ENCODE measurements at places on chromosomes 1 and 21.

DNA sequence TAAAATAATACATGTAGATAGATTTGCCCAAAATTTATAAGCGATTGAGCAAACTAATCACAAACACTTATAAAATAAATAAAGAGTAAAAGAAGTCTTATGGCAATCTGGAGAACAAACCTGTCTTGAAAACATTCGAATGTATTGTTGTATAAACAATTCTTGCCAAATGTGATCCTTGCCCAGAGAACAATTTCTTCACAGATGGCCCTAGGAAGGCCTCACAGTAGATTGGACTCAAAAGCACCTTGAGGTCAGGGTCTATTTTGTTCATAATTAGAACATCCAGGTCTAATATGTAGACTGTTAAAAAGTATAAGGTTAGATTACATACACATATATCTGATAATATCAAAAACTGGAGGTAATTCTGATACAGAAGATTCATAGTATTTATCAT, 202.4 kb downstream of the KCNT2 start:
- H3K4me1 ChIP-seq: no peaks in the 10 kb centered on the region
- H3K27ac ChIP-seq: no peak overlapping the region
- no peak for DNase-seq
- no peaks in the 10 kb centered on the region for H3K36me3 ChIP-seq
- H3K4me3 ChIP-seq: no peak overlapping the region

- no peak overlapping the region for H3K4me3 ChIP-seq
- DNase-seq: no peak
- H3K27ac ChIP-seq: no peak overlapping the region
These were observed 18.4 kb upstream of the RPL11 start for GRCh38 chr1:23673086-23673813.

GRCh38 chr1:119485201-119485600, 21.8 kb upstream of the HSD3B1 start:
- H3K27me3 ChIP-seq: no peaks in the 10 kb centered on the region
- no peak for DNase-seq
- no peaks in the 10 kb centered on the region for H3K4me1 ChIP-seq
- no peaks in the 10 kb centered on the region for H3K36me3 ChIP-seq
- no peak overlapping the region for H3K4me3 ChIP-seq

DNA sequence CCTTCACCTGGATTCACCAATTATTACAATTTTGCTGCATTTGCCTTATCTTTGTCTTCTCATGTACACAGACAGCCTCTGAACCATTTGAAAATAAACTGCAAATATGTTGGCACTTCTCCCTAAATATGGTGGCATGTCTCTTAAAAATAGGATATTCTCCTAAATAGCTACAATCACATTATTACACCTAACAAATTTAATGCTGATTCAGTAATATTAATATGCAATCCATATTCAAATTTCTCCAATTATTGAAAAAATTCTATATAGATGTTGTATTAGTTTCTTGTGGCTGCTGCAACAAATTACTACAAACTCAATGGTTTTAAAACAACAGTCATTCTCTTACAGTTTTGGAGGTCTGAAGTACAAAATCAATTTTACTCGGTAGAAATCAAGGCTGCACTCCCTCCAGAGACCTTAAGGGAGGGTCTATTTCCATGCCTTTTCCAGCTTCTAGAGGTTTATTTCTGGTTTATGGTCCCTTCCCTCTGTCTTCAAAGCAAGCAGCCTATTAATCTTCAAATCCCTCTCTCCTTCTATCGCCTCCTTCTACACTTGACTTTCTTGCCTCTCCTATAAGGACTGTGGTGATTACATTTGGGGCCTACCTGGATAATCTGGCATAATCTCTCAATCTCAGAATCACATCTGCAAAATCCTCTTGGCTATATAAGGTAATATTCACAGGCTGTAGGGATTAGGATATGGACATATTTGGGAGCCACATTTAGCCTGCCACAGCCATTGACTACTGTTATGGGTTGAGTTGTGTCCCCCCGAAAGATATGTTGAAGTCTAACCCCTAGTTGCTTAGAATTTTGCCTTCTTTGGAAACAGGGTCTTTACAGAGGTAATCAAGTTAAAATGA, 52.5 kb upstream of the BOLA1 start:
- peak; percentile 1 for DNase-seq
- peak overlapping the region; percentile 52 for H3K27ac ChIP-seq
- H3K36me3 ChIP-seq: peaks cover 5% of the 10 kb centered on the region
- H3K27me3 ChIP-seq: no peaks in the 10 kb centered on the region

Measured in CD4-positive, CD25-positive, alpha-beta regulatory T cell (primary cell).